ENCODE measurements at places on chromosomes 5 and 9.

DNA sequence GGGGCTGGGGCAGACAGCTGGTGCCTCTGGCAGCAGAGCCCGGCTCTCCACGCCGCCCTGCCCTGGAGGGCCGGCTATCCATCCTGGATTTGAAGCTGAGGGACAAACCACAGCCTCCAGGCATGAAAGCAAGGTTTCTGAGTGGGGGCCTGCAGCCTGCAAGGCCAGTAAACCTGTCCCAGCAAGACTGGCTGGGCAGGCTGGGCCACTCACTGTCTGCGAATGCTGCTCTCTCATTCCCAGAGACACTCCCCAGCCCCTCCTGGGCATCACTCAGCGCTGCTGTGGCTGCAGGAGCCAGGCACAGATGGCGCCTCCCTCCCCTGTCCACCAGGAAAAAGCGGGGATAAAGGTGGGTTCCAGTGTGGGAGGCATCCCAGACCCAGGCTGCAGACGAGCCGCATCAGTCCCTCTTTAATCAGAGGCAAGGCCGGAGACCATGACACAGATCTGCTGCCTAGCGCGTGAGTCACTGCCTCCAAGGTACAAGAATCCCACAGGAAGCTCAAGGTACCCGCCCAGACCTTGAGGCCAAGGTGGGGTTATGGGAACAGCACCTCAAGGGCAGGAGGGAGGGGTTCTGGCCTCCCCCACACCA is 118.0 kb downstream of the VAV2 start:
- DNase-seq, result no peak

DNA sequence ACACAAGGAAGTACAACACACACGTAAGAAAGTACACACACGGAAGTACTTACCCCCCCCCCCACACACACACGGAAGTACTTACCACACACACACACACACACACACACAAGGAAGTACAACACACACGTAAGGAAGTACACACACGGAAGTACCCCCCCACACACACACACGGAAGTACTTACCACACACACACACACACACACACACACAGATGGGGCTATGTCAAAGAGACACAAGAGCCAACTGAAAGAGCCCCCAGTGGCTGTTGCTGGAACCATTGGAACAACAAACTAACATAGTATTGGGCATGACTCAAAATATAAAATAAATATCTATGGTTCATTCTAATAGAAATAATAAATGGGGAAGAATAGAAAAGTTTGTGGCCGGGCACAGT is 4.9 kb upstream of the MAPK9 start:
- no peak for DNase-seq

DNA sequence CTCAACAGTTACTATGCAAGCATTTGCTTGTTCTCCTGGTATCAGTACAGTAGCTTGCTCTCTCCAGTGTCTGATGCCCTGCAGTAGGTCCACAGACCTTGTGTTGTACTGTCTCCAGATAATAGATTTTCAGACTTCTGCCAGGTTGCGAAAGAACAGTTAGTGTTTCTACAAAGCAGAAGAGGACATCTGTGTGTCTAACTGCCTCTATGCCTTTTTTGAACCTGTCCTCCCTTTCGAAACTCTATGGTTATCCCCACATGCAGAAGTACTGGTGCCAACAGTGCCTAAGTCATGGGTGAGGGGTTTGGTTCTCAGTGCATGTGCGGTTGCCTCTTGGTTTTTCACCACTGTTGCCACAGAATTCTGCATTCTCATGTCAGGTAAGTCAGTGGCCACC is 45.9 kb downstream of the KCNN2 start:
- no peak for DNase-seq

GRCh38 chr5:144202726-144203125 is 32.1 kb downstream of the KCTD16 start:
- DNase-seq, result peak; percentile 18

- DNase-seq, result no peak
Measured at GRCh38 chr5:107567901-107568671, 102.7 kb downstream of the EFNA5 start.

DNA sequence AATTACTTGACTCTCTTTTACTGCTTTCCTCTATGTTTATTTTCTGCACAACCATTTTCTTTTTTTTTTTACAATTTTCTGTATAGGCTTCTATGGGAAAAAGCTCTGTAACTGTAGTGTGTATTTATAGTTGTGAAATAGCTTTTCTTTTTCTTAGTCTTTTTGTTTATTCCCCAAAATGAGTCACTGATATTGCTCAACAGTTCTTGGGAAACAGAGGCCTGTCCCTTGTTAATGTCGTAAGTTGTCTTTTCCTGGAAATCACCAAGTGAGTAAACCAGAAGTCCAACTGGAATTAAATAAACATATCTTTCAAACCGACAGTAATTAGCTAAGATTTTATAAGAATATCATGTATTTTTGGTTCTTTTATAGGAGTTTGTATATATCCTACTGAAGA is 325.1 kb upstream of the PRR16 start:
- DNase-seq, result peak; percentile 97

DNA sequence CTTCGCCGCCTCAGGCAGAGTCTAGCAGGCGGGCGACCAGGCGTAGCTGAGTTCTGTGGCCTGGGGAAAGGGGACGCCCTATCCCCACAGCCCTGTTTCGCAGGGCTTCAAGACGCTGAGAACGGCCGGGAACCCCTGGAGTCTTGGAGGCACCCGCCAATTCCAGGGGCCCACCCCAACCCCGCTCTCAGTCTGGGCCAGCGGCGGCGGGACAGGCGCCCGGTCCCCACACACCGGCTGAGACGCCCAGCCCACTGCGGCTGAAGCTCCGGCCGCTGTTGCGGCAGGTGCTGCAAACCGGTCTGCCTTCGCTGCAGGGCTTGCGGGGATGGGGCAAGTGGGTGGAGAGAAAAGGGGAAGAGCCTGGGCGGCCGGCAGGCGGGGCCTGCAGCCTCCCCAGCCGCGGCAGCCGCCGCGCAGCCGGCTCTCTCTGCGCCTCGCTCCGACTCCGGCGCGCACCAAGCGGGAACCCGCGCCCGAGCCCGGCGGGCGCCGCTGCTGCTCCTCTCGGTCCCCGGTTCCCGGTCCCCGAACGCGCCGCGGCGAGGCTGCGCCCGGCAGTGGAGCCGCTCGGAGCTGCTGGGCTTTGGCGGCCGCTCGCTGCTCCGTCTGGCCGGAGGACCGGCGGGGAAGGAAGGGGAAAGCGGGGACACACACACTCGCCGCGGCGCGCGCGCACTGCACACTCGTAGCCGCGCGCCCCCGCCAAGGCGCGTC is at the start of gene PIP5K1B:
PIP5K1B (plus strand) TSS at position 427 of the 717 bp plus-strand sequence. CDS start 117,375 bp downstream, outside the sequence.
- peak; percentile 83 for DNase-seq

- DNase-seq, result no peak
Measured at GRCh38 chr5:63822614-63823013, 139.6 kb downstream of the HTR1A start.

DNA sequence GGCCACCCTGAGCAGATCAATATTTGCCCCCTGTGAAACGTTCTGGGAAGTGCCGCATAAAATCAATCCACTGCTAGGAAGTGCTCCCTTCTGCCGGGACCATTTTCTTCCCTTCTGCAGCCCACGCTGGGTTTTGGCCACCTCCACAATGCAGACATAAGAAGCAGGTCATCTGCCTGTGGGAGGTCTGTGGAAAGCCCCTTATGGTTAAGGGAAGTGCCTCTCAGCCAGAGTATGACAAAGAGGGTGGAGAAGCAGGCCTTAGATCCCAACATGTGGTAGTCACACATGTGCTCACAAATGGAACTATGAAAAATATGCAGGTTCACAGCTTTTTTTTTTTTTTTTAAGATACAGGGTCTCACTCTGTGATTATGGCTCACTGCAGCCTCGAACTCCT is 82.8 kb downstream of the SLC1A3 start:
- peak; percentile 95 for DNase-seq

- no peak for DNase-seq
Measured at GRCh38 chr9:13865869-13866268, 448.1 kb downstream of the NFIB start.

DNA sequence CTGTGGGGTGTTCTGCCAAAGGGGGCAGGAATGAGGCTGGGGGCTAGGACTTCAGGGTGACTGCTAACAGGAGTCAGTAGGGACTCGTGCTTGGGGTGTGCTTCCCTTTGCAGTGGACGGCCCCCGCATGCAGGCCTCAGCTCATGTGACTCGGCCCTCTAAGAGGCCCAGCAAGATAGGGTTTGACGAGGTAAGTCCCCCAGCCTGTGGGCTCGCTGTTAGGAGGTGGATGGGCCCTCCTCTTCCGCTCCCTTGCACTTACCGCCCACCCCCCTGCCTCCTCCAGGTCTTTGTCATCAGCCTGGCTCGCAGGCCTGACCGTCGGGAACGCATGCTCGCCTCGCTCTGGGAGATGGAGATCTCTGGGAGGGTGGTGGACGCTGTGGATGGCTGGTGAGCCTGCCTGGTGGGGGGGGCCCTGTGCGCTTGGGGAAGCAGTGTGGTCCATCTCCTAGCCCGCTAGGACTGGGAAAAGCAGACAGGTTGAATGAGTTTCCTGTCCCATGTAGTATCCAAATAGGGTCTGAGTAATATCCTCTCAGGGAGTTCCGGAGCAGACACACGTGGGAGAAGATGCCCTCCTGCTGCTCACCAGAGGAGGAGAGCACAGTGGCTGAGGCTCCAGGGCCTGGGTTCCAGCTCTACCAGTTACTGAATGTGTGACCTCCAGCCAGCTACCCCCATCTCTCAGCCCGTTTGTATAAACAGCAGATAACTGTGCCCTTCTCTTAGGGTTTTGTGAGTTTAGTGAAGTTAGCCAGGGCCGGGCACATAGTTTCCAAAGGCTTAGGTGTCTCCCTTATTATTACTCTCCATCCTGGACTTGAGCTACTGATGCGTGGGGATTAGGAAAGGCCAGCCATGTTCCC is 8.2 kb downstream of the CERCAM start:
- DNase-seq, result no peak

Data from suppressor macrophage treated with lipopolysaccharide for 4 hours (primary cell).